ENCODE measurements at places on chromosomes 6 and 20.

GRCh38 chr6:125787791-125788190 lies 3.0 kb upstream of the NCOA7 start:
- DNase-seq: no peak

GRCh38 chr6:5718231-5718947 lies 288.3 kb downstream of the NRN1 start:
- no peak for DNase-seq

- no peak for DNase-seq
These were observed 76.0 kb downstream of the THBS2 start for GRCh38 chr6:169177516-169178166.

DNA sequence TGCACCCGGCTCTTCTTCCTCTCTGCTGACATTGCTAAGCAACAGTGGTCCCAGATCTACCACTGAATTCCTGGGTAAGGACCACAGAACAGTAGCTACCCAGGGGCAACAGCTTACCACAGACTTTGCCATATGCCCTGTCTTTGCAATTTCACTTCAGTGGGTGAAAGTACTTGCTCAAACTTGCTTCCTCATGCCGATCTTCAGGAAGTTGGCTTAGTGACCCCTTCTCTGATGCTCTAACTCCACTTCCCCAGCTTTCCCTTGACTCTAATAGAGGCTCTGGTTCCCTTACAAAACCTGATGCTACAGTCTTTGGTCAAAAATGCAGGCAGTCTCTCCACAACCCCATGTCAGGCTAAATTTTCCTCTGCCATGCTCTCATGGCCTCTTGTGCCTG lies 3.3 kb upstream of the TAAR5 start:
- DNase-seq: no peak

- DNase-seq: peak; percentile 66
These were observed 50.5 kb upstream of the ASIP start for GRCh38 chr20:34190679-34191090.

DNA sequence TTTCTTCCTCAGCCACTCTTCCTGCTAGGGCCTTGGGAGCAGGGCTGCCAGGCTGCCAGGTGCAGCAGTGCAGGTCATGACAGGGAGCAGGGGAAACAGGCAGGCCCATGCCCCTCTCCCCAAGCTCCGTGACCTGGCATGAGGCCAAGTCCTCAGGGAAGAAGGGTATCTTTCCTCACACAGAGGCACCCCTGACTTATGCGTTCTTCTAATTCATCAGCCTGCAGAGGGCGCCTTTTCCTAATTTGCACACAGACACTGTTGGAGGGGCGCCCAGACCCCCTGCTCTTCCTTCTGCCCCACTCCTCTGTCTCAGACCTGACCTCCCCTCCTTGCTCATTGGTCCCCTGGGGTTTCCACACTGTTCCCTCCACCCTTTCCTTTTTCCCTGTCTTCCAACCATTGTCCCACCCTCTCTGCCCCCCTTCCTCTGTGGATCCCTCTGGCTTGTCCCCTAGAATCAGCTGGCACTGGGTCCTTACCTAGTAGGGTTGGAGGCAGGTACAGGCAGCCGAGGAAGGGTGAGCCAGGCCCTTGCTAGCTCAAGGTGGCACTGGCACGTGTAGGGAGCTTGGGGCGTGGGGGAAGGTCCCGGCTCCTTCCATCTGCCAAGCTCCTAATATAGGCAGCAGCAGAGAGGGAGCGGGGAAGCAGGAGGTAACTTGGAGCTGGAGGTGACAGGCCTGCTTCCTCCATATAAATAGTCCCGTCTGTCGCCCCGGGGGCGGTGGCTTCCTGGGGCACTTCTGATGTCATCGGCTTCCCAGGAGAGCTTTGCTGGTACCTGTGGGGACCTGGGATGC lies 154.9 kb upstream of the MLN start:
- no peak for DNase-seq

- DNase-seq: no peak
These were observed 8.2 kb upstream of the GNMT start for GRCh38 chr6:42952389-42952788.

DNA sequence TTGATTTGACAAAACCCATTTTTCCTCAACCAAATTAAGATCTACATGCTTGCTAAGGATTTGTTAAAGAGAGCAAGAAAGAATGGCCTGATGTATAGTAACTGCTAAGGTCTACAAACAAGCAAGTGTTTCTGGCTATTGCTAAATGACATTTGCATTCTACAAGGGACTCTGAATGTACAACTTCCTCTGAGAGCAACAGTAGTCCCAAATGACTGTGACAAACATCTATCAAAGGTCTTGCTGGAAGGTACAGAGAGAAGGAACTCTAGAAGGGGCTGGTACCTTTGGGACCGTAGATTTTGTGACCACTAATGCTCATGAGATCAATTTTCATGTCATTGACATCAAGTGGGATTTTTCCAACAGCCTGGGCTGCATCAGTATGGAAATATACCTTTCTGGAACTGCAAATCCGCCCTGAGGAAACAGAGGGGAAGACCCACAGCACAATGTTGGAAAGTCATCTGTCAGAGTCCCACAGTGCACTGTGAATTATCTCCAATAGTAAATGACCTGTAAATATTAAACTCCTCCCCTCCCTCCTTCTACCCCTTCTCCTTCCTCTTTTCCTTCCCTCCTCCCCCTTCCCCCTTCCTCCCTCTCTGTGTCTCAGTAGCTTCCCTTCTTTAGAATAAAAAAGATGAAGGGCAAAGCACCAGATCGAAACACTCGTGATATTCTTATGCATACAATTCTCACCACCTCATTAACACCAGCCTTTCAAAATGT lies 15.9 kb upstream of the CPNE1 start:
- no peak for DNase-seq

- DNase-seq: no peak
These were observed 67.4 kb downstream of the CNBD2 start for GRCh38 chr20:36035745-36036144.

- DNase-seq: no peak
These were observed 28.2 kb downstream of the ESF1 start for GRCh38 chr20:13756551-13756950.

DNA sequence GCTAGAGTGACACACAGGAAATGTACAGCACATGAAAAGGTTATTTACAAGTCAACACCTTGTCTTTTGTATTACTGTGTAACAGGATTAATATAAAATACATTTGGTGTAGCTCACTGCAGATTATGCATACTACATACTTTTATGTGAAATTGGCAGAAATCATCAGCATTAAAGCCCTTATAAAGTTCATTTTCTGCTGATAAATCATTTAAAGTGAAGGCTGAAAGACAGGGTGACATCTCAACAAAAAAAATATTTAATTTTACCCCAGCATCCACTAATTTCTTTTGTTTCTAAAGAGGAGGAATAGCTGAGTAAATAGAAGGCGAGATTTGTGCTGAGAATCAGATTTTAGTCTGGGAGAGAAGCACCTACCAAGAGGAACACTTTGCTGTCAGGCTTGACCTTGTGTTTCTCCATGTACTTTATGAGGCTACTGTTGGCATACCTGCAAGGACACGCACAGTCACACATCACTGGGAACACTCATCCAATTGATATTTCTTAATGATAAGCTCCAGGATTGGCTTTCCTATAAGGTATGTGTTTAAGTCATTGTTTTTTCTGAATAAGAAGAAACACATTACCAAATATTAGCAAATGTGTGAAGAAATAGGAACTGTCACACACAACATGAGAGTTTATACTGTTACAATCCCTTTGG lies 146.6 kb upstream of the SLC22A16 start:
- no peak for DNase-seq

GRCh38 chr6:125370343-125370742 lies 68.6 kb upstream of the HDDC2 start:
- DNase-seq: no peak

DNA sequence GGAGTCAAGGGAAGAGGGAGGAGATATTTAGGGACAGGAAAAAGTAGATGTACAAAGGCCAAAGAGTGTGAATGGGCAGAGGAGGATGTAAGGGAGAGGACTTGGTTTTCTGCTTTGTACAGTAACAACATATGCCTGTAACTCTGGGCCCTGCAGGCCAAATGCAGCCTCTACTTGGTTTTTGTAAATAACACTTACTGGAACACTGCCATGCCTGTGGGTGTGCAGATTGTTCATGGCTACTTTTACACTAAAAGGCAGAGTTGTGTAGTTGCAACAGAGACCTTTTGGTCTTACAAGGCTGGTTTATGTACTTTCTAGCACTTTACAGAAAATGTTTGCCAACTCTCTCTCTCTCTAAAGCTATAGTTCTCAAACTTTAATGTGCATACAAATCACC lies 157.1 kb downstream of the PHACTR1 start:
- DNase-seq: no peak

DNA sequence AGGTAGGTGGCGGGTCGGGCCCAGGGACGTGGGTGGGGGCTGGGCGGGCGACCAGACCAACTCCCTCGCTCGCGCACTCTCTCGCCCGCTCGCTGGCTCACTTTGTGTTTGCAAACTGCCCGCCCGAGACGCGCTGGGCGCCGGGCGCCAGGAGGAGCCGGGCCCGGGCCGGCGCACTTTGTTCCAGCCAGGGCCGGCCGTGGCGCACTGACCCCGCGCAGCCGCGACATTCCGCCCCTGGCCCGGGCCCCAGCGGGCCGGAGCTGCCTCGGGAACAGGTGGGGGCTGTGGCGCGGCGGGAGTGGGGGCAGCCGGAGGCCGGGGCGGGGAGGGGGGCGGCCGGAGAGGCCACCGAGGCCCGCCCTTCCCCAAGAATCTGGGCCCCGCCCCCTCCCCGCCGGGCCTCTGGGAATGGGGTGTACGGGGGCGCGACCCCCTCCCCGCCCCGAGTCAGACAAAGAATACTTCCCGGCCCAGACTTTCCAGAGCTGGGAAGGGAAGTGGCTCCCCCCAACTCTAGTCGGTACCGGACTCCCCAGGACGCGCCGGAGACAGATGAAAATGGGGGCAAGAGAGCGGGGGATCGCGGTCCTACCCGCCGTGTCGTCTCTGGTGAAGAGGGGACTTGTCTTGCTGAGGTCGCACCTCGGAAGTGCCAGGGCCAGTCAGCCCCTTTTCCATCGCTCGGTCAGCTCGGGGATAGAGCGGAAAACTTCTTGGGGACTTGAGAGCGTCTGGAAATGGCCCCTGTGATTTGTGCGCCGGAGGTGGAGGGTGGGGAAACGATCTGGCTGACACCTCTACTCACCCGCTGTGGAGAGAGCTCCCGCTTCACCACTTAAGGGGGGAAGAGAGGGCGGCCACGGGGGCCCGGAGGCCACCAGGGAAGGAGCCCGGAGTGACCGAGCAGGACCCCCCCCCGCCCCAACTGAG lies 951 bp downstream of the FOXP4 start:
- peak; percentile 48 for DNase-seq

GRCh38 chr6:150142097-150142669 lies 661 bp upstream of the PPP1R14C start:
- DNase-seq: no peak

- DNase-seq: no peak
These were observed 23.3 kb downstream of the NAPB start for GRCh38 chr20:23397961-23398360.

GRCh38 chr6:152229330-152229729 lies 407.8 kb downstream of the SYNE1 start:
- no peak for DNase-seq

DNA sequence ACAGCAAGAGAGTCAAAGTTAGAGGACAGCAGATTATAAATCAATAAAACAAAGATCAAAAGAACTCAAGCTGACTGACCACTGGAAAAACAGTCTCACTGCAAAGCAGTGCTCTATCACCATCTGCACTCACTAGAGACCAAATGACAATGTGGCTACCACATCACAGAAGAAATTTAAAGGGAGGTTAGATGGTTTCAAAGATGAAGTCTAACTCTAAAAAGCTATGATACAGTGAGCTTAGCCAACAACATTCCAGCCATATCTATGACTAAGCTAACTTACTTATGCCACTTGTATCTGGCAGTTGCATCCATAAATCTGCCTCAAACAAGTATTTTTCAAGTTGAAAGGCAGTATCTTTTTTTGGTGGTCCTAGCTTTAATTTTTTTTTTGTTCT lies 68.6 kb downstream of the ARHGAP18 start:
- no peak for DNase-seq

DNA sequence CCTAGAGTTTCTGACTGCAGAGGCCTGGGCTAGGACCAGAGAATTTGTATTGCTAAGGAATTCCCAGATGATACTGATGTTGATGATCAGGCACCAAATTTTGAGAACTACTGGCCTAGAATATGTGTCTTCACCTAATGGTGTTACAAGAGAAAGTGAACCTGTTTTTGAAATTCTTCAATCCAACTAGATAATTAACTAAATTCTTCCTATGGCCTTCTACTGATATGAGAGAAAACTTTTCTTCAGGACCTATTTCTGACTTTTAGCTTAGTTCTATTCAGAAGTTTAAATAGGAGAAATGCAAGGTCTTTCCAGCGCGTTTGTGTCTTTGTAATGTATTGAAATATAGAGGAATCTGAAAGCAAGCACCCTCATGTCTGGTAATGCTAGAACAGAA lies 7.3 kb downstream of the NKAIN2 start:
- no peak for DNase-seq

GRCh38 chr6:33407132-33407718 lies 3.6 kb upstream of the PHF1 start:
- no peak for DNase-seq

DNA sequence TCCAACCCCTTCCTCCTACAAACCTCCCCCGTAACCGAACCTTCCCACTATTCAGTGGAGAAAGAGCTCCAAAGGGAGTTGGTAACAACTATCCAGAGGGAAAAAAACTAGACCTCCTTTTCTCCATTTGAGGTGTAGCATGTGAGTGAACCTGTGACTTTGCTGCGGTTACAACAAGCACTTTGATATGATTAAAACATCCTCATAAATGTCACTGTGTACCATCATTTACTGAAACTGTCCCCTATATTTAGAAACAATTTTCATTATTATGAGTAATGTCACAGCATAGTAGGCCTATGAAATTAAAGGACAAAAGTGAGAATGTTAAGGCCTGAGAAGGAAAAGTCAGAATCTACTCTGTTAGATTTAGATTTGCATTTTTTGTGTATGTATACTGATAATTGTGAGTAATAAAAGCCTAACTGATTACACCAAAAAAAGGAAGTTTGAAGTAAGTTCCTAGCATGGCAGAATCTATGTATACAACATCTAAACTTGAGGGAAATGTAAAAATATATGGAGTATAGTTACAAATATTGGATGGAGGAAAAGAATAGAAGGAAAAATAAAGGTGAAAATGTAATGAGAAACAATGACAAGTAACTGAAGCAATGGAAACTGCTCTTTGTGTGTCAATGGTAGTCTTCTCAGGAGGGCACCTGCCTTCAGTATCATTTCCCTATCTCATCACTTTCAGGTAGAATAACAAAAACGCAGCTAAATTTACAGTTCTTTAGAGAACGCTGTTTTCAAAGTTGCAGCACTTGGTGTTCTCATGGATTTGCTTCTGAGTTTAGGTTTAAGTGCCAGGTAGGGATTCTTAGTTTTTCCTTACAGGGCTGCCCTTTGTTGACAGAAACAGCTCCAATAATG lies 145.9 kb downstream of the IMPG1 start:
- no peak for DNase-seq

DNA sequence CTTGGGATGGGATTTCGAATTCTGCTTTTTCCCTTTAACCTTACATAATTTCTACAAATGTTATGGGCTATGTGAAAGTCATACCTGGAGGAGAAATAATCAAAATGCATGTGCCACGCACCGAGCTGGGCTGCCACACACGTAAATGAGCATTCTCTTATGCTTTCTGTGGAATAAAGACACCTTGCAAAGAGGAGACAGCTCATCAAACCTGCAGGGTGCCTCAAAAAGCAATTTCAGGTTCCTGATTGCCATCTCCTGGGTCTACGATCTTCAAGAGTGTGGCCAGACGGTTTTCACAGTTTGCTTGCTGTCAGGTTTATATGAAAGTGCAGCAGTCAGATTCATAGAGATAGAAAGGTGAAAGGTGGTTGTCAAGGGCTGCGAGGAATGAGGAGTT lies 36.6 kb downstream of the DUSP22 start:
- DNase-seq: no peak
